Activated T-helper 1 cell treated with anti-CD3 and anti-CD28 coated beads, Interleukin-12 subunit alpha, Interleukin-12 subunit beta, Interleukin-2, Interleukin-4 antibody, amounts not matched to agents 30 ng/mL and 10 ng/mL and 1 ng/mL, durations not matched to agents 14 hours and 24 hours and 36 hours (primary cell): ENCODE measurements at places on chromosomes 2 and 18. TPM values are rescaled to one million over a fixed set of nuclear protein-coding genes. Genes with fewer than 3 reads are reported as not detected.

Gene TFCP2L1
- 0.02 TPM in 1 of 2 replicates, not detected in the other for total RNA-seq

Gene STPG4
- 0.34 TPM in 1 of 2 replicates, not detected in the other for total RNA-seq

DNA sequence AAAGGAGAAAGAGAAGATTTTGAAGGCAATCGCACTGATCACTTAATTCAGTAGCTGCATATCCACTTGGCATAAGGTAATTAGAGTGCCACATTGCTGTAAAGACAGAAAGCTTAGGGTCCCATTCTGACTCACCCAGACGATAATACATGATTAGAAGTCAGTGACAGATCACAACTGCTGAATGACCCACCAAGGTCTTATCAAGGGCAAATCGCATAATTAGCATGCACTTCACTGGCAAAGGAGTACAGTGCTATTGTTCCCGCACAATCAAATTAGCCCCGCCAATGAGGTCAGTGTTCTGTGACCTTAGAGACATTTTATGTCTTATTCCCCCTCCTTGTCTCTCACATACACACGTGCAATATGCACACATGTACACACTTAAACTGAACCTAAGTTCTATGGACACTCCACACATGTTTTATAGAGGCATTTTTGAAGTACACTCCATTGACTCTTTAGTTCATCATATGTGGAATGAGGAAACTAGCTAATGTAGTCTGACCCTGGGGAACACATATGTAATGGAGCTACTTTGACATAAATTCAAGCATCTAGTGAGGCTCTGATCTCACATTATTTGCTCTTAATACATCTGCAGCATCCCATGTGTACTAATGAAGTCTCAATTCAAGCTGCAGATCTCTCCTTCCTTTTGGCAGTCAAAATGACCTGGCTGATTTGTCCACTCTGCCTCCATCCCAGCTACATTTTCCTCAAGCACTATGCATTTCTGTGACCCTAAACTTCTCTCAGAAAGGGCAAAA, 673.8 kb upstream of the FANCL start:
- DNase-seq = no peak

DNA sequence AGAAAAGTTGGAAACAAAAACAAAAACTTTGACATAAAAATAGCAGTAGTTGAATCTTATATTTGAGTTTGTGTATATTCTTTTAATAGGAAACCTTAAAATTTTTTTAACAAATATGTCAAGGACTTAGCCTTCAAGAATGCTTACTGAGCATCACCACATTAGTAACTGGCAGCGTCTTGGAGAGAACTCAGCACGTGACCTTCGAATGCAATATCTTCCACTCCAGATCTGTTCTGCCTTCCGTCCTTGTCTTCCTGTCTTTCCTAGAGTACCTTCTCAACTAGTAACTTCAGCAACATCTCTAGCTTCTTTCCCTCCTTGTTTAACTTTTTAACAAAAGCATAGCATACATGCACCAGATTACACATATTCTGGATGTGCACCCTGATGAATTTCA, 972 bp downstream of the RSAD2 start:
- DNase-seq = no peak

DNA sequence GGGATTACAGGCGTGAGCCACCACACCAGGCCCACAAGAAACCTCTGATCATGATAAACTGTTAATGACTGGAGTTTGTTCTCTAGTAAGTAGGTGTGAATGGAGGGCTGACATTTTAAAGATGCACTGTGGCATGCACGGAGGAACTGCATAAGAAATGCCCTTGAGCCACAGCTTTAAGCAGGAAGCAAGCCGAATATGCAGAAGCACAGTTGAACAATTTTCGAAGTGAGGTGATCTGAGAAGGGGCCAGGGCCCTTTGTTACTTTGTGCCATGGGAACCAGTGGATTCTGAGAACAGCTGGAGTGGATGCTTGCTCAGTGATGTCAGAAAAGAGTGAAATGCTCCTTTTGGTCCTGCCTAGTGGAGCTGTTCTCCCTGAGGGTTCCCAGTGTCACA, 16.3 kb downstream of the FECH start:
- no peak for DNase-seq

GRCh38 chr2:147355706-147356105, 489.1 kb upstream of the ACVR2A start:
- DNase-seq = no peak

DNA sequence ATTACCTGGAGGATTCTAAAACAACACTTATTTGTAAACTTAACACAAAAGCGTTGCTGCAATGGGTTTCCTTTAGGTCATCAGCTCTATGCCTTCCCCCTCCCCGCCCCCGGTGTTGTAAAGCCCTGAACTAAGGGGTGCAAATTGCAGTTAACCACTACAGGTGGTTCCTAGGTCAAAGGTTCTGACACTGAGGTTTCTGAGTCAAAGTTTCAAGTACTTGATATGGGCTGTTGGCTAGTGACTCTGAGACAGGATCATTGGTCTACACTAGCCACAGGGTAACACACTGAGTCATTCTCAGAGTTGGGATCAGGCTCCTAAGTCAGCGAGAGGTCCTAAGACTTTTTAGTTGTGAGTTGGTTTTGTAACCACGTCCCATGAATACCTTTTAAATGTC, 15.4 kb downstream of the IL1B start:
- DNase-seq = peak; percentile 38
